CD4-positive, alpha-beta T cell (primary cell): ENCODE measurements at places on chromosomes 1 and 21.

- H3K27me3 ChIP-seq, result no peaks in the 10 kb centered on the region
- H3K36me3 ChIP-seq, result no peaks in the 10 kb centered on the region
- no peak overlapping the region for H3K4me3 ChIP-seq
- no peak for DNase-seq
- H3K27ac ChIP-seq, result no peak overlapping the region
Observed at GRCh38 chr1:218139761-218140160, 145.3 kb upstream of the RRP15 start.

GRCh38 chr1:55893155-55893554, 678.0 kb upstream of the USP24 start:
- H3K4me3 ChIP-seq, result no peak overlapping the region
- H3K36me3 ChIP-seq, result no peaks in the 10 kb centered on the region
- no peaks in the 10 kb centered on the region for H3K27me3 ChIP-seq
- H3K4me1 ChIP-seq, result no peaks in the 10 kb centered on the region
- no peak overlapping the region for H3K27ac ChIP-seq
- no peak for DNase-seq

DNA sequence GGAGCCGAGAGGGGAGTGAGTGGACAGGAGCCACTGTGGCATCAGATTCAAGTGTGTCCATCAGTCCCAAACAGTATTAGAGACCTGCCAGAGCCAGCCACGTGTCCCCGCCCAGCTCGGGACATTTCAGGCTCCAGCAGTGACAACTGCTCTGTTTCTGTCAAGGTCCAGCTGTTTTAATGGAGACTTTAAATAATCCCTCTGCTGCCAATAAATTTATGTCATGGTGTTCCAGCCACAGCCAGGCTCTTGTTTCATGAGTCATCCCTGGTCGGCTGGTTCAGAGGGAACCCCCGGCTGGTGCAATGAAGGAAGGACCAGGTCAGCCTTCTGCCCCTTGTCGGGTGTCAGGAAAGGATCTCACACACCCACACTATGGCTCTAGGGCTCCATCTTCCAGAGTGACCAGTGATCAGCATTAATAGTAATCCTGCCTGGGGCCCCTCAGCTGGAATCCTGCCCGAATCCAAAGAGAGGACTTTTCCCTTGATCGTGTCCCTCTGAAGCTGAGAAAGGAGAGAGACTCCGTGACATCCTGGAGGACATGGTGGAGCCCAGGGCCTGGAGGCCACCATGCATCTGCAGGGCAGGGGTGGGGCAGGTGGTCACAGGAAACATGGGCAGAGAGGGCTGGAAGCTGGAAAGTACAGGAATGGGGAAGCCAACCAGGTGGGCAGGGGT, 197.3 kb downstream of the MATN1 start:
- H3K27me3 ChIP-seq, result peaks cover 23% of the 10 kb centered on the region
- no peaks in the 10 kb centered on the region for H3K36me3 ChIP-seq
- H3K4me3 ChIP-seq, result no peak overlapping the region
- no peak overlapping the region for H3K27ac ChIP-seq
- H3K4me1 ChIP-seq, result no peaks in the 10 kb centered on the region
- DNase-seq, result no peak

GRCh38 chr1:11037740-11038182, 9.3 kb downstream of the MASP2 start:
- no peaks in the 10 kb centered on the region for H3K36me3 ChIP-seq
- H3K4me1 ChIP-seq, result peaks cover 5% of the 10 kb centered on the region
- no peak overlapping the region for H3K4me3 ChIP-seq
- DNase-seq, result peak; percentile 86
- H3K27ac ChIP-seq, result no peak overlapping the region

GRCh38 chr1:30817548-30817947, 60.0 kb upstream of the LAPTM5 start:
- H3K4me3 ChIP-seq, result no peak overlapping the region
- no peaks in the 10 kb centered on the region for H3K36me3 ChIP-seq
- no peak overlapping the region for H3K27ac ChIP-seq
- H3K4me1 ChIP-seq, result no peaks in the 10 kb centered on the region
- no peak for DNase-seq
- H3K27me3 ChIP-seq, result peaks cover 56% of the 10 kb centered on the region

GRCh38 chr1:228804640-228805413, 69.5 kb downstream of the RHOU start:
- H3K36me3 ChIP-seq, result no peaks in the 10 kb centered on the region
- no peak for DNase-seq
- no peak overlapping the region for H3K27ac ChIP-seq
- H3K4me1 ChIP-seq, result peaks cover 21% of the 10 kb centered on the region

- no peaks in the 10 kb centered on the region for H3K36me3 ChIP-seq
- no peak overlapping the region for H3K4me3 ChIP-seq
- no peak overlapping the region for H3K27ac ChIP-seq
- H3K4me1 ChIP-seq, result no peaks in the 10 kb centered on the region
- no peak for DNase-seq
- no peaks in the 10 kb centered on the region for H3K27me3 ChIP-seq
Observed at GRCh38 chr1:103075316-103076000, 32.9 kb downstream of the COL11A1 start.

DNA sequence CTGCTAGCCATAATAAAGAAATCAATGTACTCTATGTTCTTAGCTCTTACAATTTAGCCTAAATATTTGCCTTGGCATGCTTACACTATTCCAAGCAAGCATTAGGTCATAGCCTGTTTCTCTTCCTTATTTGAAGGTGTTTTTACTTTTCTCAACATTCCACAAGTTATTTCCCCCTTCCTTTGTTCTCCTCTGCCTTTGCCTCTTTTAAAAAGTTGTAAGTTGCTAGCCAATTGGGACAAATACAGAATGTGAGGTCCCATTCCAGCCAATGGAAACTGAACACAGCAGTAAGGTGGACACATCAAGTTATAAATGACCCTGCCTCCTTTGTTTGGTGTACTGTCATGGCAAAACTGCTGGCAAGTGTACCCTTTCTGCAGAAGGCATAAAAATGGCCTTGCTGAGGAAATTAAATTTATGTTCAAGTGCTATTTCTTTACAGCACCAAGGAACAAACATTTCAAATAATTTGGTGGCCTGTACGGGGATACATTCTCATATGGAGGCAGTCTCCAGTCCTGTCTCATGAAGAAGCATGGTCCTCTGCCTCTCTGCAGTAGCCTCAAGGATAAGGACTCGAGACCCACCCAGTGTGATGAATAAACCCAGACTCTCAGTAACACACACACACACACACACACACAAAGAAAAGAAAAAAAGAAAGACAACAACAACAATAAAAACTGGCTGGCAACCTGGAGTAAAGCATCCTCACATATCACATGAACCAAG, 28.8 kb upstream of the FMO1 start:
- no peak for DNase-seq
- H3K27ac ChIP-seq, result no peak overlapping the region

DNA sequence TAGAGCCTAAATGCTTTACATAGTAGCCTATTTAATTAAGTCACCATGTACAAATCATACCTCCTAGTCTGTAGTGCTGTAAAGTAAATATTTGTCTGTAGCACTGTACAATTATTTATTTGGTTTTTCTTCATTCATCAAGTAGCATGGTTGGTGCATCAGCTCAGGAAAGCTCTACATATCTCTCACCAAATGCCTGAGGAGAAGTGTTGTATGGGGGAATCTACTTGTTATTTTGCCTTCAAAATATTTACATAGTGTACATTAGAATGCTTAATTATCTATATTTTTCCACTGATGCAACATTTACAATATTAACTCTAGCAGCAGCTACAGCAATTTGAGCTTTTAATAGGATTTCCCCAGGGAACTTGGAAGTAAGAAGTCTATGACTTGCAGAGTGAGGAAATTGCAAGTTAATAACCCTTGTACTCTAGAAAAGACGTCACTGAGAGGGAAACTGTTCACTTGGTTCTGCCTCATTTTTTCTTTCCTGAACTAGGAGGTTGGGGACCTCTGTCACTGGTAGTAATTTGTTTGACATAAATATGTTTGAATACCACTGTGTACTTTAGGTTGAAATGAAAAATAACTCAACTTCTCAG, 207.4 kb downstream of the PDE4B start:
- H3K27me3 ChIP-seq, result no peaks in the 10 kb centered on the region
- DNase-seq, result no peak
- no peaks in the 10 kb centered on the region for H3K4me1 ChIP-seq
- H3K4me3 ChIP-seq, result no peak overlapping the region
- H3K27ac ChIP-seq, result no peak overlapping the region

DNA sequence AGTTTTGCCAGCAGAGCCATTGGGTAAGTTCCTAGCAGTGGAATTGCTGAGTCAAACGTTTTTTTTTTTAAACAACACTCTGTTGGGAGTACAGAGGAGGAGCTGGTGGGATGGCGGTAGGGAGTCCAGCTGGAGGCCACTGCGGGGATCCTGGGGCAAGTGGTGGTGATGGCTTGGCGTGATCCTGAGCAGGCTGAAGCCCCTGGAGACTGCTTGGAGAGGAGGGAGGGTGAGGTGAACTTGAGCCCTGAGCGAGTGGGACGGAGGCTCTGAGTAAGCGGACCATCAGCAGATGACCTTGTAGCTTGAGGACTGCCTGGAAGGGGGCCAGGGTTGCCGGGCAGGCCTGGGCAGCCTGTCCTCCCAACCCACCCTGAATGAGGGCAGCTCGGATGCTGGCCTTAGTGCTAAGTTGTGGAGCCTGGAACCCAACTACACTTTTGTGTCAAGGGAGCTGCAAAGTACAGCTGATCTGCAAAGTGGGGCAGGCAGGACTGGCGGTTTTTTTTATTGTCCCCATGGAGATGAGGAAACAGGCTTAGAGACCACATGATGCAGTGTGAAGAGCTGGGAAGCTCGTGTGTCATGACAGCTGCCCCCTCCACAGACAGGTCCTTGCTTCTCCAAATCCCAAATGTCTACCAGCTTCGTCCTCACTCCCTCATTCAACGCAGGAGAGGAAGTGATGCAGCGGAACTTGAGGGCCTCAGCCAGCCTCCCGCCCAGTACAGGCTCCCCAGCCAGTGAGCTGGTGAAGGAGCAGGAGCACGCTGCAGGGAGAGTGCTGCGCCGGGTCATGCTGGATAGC, 20.2 kb downstream of the MRPL37 start:
- H3K4me1 ChIP-seq, result no peaks in the 10 kb centered on the region
- DNase-seq, result no peak
- no peak overlapping the region for H3K27ac ChIP-seq
- H3K4me3 ChIP-seq, result no peak overlapping the region

DNA sequence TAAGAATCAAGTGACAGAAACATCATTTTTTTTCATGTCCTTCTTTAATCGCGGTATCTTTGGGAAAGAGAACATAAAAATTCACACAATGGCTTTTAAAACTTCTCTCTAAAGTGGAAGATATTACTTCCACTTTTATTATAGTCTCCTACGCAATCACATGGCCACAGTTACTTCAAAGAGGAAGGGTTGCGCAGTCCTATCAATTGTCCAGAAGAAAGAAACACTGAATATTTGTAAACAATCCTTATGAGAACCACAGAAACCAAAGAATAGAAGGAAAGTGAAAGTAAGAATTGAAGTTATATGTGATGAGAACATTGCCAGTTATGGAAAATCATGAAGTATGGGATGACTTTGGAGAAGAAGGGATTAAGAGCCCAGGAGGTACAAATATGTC, 32.6 kb downstream of the CFH start:
- H3K4me1 ChIP-seq, result no peaks in the 10 kb centered on the region
- H3K36me3 ChIP-seq, result no peaks in the 10 kb centered on the region
- no peak overlapping the region for H3K4me3 ChIP-seq

- peaks cover 7% of the 10 kb centered on the region for H3K4me1 ChIP-seq
- no peak overlapping the region for H3K27ac ChIP-seq
- no peaks in the 10 kb centered on the region for H3K36me3 ChIP-seq
- DNase-seq, result no peak
Observed at GRCh38 chr1:185593271-185593670, 140.9 kb upstream of the HMCN1 start.

GRCh38 chr1:82179131-82179530, 378.4 kb downstream of the ADGRL2 start:
- H3K36me3 ChIP-seq, result no peaks in the 10 kb centered on the region
- H3K4me1 ChIP-seq, result no peaks in the 10 kb centered on the region
- no peak for DNase-seq
- no peaks in the 10 kb centered on the region for H3K27me3 ChIP-seq

GRCh38 chr1:116122955-116123757, 12.0 kb downstream of the MAB21L3 start:
- no peak overlapping the region for H3K27ac ChIP-seq
- H3K27me3 ChIP-seq, result no peaks in the 10 kb centered on the region
- no peak for DNase-seq
- H3K4me3 ChIP-seq, result no peak overlapping the region
- H3K36me3 ChIP-seq, result no peaks in the 10 kb centered on the region

DNA sequence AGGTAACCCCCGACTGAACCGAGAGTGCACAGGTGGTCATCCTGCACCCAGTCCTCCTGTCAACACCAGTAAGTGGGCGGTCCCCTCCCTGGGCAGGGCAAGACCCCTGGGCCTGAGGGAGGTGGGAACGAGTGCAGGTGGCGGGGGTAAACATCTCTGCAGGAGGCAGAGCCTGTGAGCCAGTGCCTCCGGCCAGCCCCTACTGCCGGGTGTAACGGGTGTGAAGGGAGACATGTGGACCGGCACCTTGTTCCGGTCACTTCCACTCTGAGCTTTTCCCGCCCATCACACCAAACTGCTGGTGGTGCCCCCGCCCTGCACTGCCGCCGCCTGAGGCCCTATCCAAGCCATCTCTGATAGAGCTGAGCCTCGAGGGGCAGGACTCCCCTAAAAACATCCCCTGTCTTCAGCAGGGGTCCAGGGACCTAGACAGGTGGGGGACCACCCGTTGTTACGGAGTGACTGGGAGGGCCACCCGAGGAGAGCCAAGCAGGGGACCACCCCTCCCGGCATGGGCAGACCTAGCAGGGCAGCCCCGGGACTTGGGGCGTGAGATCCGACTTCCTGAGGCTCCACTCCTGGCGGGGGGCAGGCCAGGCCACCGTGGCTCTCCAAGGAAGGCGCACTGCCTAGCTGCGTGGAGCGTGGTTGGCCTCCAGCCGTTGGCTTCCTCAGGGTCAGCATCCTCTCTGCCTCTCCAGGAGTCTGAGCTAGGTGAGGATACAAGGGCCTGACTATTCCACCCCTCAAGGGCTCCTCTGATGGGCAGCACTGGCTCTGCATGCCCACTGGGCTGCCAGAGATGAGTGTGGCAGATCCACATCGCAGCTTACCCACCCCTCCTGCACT, 43.8 kb upstream of the LBR start:
- H3K27me3 ChIP-seq, result no peaks in the 10 kb centered on the region
- DNase-seq, result no peak
- no peak overlapping the region for H3K4me3 ChIP-seq
- H3K4me1 ChIP-seq, result peaks cover 66% of the 10 kb centered on the region

- no peak overlapping the region for H3K4me3 ChIP-seq
- no peaks in the 10 kb centered on the region for H3K27me3 ChIP-seq
- H3K27ac ChIP-seq, result no peak overlapping the region
Observed at GRCh38 chr21:40381111-40381510, 465.8 kb downstream of the DSCAM start.

GRCh38 chr21:35861661-35862060, 198.7 kb downstream of the SETD4 start:
- H3K36me3 ChIP-seq, result no peaks in the 10 kb centered on the region
- DNase-seq, result no peak
- H3K4me3 ChIP-seq, result no peak overlapping the region
- H3K27me3 ChIP-seq, result no peaks in the 10 kb centered on the region
- no peaks in the 10 kb centered on the region for H3K4me1 ChIP-seq
- H3K27ac ChIP-seq, result no peak overlapping the region
